Smooth muscle cell of the brain vasculature (primary cell): ENCODE measurements at places on chromosomes 6 and 20.

- DNase-seq: no peak
Observed at GRCh38 chr6:56922645-56923044, 32.3 kb upstream of the BEND6 start.

GRCh38 chr6:152461556-152461955 lies 175.6 kb downstream of the SYNE1 start:
- no peak for DNase-seq

- DNase-seq: peak; percentile 77
Observed at GRCh38 chr20:3781153-3781910, at the start of gene SPEF1. TSS of gene SPEF1 (minus strand) at chr20:3781448. CDS start at chr20:3781287, 161 bp downstream.

GRCh38 chr6:20827798-20828197 lies 293.5 kb downstream of the CDKAL1 start:
- no peak for DNase-seq

DNA sequence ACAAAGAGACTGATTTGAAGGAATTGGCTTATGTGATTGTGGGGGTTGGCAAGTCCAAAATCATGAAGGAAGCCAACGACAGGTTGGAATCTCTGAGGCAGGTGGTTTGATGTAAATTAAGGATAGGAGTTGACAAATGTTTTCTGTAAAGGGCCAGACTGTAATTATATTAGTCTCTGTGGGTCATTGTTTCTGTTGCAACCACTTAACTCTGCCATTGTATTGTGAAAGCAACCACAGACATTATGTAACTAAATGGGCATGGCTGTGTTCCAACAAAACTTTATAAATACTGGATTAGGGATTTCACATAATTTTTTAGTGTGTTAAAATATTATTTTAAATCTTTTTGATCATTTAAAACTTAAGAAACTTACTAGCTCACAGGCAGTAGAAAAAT lies 199.2 kb upstream of the MYLIP start:
- DNase-seq: no peak

GRCh38 chr6:44100088-44100550 lies 27.1 kb downstream of the MRPL14 start:
- DNase-seq: no peak

GRCh38 chr6:14639983-14640599 lies 522.5 kb downstream of the CD83 start:
- DNase-seq: no peak

GRCh38 chr6:11058406-11058805 lies 14.3 kb upstream of the ELOVL2 start:
- DNase-seq: no peak

- DNase-seq: no peak
Observed at GRCh38 chr6:75085931-75086635, 119.8 kb downstream of the COL12A1 start.

GRCh38 chr6:169075915-169076654 lies 177.6 kb downstream of the THBS2 start:
- no peak for DNase-seq

- no peak for DNase-seq
Observed at GRCh38 chr20:43188234-43188653, 1.5 kb downstream of the PTPRT start.

DNA sequence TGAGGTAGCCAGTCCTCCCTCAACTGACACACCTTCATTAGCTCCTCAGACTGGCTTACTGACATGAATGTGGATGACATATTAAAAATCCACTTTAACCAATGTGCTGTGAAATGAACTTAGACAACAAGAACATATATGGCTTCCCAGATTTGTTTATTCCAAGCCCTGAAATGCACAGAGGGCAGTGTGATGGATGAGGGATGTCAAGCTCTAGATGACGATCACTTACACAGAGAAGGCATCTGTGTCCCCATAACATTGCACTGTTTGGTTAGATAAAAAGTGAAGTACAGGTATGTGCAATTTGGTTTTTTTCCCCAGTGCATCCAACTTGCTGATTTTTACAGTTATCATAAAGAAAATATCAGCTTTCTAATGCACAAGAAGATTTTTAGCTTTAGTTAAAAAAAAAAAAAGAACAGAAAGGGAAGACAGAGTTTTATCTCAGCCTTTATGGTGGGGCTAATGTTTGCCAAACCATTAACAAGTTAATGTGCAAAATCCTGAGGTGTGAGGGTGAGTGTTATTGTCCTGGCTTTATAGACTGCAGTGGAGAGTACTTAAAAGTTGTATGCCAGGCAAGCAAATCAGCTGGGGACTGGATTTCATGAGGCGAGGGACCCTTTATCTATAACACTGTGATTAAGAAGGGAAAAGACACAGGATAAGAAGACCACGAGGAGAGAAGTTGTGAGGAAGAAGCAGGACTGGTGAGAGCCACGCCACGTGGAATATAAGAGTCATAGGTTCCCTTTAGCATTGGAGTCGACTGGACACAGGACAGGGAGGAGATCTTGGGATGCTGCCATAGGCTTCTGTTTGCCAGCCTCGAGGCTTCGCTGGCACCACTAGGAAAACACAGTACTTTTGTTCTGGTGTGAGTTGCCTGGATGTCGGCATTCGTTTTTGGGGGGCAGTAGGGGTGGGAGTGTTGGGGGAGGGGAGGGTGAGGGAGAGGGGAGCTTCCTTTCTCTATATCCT lies 90.0 kb upstream of the BACH2 start:
- DNase-seq: no peak

GRCh38 chr6:100392423-100392822 lies 72.3 kb downstream of the SIM1 start:
- no peak for DNase-seq

DNA sequence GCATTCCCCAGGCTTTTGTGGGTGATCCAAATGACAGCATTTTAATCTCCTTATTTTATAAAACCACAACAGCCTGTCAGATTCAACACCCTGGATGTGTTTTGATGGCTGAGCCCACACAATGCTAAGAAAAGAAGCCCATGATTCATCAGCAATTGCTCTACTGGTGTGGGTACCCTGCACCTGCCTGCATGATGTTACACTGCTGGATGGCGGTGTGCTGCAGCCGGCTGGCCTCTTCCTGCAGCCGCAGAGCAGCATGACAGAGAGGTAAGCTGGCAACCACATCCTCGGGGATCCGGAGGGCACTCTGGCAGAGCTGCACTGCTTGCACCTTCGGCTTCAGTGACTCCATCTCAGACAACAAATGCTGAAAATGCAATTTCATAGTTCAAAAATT lies 327.5 kb downstream of the SYNE1 start:
- no peak for DNase-seq

- DNase-seq: no peak
Observed at GRCh38 chr20:40757087-40757486, 68.1 kb upstream of the MAFB start.

DNA sequence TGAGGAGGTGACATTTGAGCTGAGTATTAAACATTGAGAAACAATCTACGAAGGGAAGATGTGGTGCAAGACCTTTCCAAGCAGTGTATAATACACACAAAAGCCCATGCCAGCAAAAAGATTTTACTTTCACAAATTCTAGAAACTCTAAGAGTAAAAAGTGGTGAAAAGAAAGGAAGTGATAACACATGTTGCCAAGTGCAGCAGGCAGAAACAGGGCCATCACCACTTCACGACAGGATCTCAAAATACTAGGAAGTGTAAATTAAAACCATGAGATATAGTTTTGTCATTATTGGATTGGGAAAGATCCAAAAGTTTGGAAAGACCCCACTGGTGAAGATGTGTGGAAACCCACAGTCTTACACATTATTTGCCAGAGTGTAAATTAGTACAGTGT lies 1.7 kb upstream of the ENTPD6 start:
- DNase-seq: no peak

DNA sequence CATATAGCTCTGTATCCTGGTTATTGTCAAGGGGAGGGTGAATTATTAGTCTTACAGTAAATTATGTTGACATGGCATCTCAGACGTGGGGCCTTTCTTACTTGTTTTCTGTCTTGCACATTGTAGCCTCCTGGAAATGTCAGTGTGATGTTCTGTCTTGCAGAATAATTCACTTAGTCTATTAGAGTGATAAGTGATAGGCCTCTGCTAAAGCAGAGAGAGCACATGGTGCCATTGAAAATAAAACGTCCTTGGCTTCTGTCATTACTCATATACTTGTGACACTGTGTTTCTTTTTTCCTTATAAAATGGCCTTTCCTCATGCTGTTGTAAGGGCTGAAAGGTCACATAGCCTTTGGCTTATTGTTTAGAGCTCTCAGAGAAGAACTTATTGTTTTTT lies 531.0 kb downstream of the EPM2A start:
- DNase-seq: no peak

DNA sequence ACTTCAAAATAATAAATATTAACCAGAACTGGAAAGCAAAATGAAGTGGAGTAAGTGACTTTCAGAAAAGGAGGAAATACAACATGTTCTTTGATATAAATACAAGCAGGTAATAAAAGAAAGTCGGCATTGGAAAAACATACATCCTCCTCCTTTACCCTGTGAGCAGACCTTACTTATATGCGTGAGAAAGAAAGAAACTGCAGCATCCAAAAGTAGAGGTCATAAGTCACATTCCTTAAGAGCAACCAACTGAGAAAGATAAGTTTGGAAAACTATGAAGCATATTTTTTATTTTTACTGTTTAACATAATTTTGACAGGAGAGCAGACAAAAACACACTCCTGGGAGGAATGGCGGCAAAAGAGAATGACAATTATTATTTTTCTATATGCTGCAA lies 155.5 kb downstream of the HACE1 start:
- DNase-seq: no peak

GRCh38 chr6:68756454-68757375 lies 121.6 kb downstream of the ADGRB3 start:
- no peak for DNase-seq

DNA sequence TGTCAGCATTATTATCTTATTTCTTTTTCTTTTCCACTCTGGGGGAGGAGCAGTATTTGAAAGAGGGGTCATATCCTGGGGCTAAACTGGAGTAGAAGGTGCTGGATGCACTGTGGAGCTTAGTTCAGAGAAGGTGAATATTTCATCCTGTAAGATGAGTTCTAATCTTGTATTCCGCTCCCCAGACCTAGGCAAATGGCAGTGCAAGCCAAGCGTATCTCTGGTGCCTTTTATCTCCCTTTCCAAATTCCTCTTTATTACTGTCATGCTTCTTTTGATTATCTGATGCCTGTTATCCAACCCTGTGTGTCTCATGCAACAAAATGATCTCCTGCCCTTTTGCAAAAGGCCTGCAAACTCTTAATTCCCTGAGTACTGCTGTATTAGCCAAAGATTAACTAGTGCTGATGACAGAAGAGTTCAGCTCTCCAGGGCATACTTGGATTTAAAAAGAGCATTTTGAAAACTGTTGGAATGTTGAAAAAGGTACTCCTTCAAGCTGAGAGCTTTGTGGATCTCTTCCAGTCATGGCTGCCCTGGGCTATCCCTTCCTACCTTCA lies 138.0 kb downstream of the CARMIL1 start:
- no peak for DNase-seq

DNA sequence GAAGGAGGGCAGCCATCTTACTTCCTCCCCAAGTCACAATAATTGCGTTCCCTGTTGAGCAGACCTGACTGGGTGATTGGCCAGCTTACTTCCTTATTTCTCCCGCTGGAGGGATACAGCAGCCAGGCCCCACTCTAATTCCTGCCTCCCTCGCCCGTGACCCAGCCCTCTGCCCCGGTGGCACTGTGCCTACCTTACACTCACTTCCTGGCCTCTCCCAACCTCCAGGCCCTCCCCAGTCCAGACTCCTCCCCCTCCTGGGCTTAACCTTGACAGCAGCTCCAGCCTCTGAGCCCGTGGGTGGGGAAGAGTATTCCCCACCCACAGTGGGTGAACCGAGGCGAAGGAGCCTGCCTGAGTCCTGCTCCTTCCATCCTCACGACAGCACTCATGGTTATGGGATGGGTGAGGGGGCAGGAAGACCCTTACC lies 3.0 kb downstream of the BAK1 start:
- no peak for DNase-seq

DNA sequence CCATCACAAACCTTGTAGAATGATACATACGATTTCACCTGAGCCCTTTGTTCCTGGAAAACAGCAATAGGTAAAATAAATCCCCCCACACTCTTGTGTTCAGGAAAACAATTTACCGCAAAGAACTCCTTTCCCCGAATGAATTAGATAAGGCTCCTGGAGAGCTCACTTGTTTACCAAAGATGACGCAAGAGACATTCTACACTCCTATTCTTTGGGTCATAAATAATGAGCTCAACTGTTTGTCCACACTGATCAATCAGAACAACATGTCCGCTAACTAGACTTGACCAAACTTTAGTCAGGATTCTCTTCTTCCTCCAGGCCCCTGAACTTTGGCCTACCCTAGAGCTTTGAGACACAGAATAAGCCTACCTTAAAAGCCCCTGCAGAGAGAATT lies 271.9 kb upstream of the OPRM1 start:
- no peak for DNase-seq

DNA sequence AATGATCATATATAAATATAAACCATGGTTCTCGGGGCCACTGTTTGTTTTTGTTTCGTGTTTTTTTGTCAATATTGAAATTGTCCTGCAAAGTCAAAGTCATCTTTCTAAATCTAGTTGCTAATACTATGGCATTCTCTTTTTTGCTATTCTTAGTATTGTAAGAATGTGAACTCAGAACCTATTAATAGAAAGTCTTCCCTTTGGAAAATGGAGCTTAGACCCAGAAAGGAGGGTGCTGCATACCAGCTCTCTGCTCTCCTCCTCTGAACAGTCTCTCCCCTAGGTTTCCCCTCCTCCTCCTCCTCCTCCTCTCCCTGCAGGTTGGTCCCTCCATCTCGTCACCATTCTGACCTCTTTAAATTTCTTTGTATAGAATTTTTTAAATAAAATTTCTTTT lies 150.4 kb upstream of the CCN2 start:
- no peak for DNase-seq

GRCh38 chr20:33647603-33648395 lies 14.3 kb upstream of the C20orf144 start:
- peak; percentile 73 for DNase-seq

DNA sequence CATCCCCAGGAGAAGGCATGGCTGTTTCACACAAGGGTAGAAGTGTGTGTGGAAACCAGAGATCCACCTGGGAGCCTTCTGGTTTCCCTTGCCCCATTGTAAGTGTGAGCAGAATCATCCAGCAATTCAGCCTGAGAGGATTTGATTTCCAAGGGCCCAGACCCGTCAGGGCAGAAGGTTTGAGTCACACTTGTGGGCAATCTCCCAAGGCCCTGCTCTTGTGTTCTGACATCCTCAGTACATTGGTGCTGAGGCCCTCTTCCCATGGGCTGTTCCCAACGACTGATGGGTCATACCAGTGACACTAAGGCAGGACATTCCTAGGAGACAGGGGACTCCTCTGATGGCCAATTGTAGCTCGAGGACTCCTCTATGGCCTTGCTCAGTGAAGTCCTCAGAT lies 58.2 kb upstream of the POLR1H start:
- no peak for DNase-seq
